Nucleus accumbens (tissue), 56 donors: ENCODE measurements at places on chromosomes 13 and 19.

- DNase-seq = no peak
Measured at GRCh38 chr19:35347171-35347929, at the start of gene FFAR1. Gene FFAR1, plus strand, starts transcription at chr19:35347902. Its CDS starts 3,650 bp downstream, at chr19:35351552.

GRCh38 chr19:14699641-14700040 is 9.8 kb downstream of the ZNF333 start:
- DNase-seq = no peak

GRCh38 chr19:55489711-55490477 is 1.7 kb downstream of the SSC5D start:
- DNase-seq = no peak

- DNase-seq = no peak
Measured at GRCh38 chr13:108322206-108322824, 52.8 kb downstream of the TNFSF13B start.

DNA sequence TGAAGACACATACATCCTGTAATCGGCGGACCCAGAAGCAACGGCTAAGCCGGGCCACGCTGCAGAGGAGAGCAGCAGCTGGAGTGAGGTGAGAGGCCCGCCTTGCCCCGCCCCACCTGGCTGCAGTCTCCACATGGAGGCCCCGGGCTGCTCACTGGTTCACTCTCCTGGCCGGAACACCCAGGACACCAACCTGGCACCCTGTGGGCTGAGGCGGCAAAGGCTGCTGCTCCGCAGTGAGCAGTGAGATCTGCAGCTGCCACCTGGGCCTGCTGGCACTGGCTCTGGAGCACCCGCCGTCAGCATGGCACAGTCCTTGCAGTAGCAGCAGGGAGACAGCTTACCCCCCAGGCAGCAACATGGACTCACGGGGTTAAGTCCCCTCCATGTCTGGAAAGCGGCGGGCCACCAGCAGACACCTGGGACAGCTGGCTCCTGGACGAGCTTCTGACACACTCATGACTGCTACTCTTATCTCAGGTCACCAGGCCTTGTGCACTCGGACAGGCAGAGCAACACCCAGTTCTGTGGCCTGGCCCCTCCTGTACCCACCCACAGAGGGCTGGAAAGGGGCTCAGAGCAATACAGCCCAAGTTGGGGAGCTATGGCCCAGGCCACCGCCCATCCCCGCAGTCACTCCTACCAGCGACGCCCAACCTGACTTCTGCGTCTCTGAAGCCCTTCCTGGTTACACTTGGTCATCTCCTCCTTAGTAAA is 13.2 kb upstream of the KPTN start:
- no peak for DNase-seq

DNA sequence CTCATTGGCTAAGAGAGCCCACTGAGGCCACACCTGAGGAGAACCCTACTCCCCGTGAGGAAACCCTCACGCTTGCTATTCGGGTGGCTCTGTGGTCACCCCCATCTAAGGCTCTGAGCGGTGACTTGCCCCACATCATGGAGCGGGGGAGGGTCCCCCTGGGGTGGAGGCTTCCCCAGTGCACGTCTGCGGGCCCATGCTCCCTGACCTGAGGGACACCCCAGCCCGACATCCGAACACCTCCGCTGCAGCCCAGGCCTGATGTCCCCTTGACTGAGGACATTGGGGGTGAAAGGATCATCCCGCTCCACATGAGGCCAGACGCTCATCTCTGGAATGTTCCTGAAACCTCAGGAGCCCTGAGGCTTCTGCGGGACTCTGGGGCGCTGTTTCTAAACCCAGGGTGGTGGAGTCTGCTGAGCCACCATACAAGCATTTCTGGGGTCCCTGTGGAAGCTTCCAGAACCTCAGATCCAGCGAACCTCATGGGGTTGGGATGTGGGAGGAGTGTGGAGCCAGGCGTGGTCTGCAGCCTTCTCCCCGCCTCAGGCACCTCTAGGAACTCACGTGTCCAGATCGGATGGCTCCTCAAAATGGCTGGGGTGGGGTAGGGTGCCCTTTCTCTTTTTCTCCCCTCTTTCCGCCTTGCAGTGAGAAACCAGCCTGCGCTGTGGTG is 19.9 kb downstream of the TMED1 start:
- DNase-seq = no peak

GRCh38 chr13:80276371-80277289 is 64.3 kb downstream of the SPRY2 start:
- no peak for DNase-seq

GRCh38 chr13:40671956-40672764 is 5.7 kb upstream of the FOXO1 start:
- DNase-seq = no peak

- DNase-seq = no peak
Measured at GRCh38 chr13:32246468-32246867, 68.7 kb downstream of the ZAR1L start.

DNA sequence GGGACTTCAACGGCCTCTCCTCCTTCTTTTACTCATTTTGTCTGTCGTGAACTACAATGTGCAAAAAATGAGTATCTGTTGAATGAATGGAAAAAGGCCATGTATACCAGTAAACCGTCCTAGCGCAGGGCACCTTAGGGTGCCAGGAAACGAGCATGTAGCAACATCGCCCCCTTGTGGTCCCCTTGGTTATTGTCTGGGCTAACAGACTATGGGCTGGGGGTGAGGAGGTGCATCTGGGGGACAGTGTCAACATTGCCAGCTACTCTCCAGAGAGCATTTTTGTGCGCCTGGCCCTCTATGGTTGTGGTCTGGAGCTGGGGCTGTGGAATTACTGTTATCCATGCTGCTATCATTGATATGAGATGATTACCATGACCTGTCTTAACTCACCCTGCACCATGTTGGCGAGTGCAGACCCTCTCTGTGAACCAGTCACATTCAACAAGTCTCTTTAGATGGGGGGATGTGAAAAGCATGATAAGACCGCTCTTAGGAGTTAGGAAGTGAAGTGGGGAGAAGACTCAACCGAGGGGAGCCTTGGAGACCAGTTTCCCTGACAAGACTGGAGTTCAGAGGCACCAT is 22.8 kb upstream of the SIGLEC11 start:
- peak; percentile 19 for DNase-seq

DNA sequence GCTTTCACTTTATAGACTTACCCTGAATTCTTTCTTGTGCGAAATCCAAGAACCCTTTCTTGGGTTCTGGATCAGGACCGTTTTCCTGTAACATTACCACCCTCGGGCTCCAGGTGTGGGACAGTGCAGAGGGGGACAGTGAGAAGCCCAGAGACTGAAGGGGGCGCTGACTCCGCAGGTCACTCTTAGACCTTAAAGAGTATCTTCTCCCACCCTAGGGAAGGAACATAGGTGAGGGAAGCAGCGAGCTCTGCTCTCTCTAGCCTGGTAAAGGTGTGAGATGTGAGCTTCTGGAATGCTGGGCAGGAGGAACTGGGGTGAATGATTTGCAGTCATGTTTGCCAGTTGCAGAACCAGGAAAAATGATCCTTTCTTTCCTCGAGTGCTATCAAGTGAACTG is 80.8 kb upstream of the ZNF507 start:
- no peak for DNase-seq

GRCh38 chr13:35808846-35809245 is 322.3 kb downstream of the DCLK1 start:
- no peak for DNase-seq

- DNase-seq = no peak
Measured at GRCh38 chr19:48401287-48401686, 7.8 kb downstream of the GRIN2D start.

DNA sequence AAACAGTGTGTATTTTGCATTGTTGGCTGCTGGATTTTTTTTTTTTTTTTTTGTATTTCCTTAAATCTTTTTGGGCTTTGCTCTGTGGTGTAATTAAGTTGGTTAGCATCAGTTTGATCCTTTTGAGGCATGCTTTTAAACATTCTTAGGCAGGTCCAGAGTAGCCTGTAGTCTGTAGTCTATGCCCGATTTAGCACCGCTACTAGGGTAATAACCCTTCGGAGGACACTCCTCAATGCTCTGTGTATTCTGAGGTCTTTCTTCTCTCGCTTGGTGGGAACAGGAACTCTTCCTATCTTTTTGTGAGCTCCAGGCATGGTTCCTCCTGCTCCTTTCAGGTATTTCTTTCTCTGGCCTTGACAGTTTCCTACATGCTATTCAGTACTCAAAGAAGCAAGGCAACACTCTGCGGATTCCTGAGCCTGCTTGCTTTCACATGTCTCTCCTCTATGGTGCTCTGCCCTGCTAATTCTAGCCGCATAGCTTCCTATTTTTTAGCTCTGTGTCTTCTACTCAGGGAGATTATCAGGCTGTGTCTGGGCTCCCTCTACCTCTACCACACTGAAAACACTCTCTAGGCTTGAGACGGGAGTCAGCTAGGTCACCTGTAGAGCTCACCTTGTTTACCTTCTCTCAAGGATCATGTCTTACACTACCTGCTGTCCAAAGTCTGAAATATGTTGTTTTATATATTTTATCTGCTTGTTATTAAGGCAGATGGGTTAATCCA is 195.1 kb downstream of the NDFIP2 start:
- no peak for DNase-seq

GRCh38 chr13:40490086-40490758 is 176.2 kb downstream of the FOXO1 start:
- no peak for DNase-seq

DNA sequence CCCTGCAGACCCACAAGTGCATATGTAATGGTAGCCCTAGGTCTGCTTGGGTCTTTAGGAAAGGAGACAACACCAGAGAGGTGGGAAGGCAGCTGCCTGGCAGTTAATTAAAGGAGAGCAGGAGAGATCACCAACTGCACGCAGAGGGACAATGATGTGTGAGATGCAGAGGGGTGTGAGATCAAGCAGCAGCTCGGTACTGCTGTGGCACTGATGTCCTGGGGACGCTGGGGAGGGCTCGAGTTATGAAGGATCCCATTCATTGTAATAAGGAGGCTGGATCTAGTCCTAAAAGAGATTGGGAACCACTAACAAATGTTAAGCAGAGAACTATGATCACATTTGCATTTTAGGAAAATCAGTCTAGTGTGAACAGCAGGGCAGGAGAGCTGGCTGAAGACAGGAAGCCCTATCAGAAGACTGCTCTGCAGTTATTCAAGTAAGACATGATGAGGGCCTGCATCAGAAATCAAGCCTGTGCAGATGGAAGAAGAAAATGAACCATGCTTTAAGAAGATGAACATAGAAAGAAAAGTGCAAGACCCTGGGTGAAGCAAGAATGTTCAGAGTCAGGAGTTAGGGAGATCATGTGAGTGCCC is 80.4 kb downstream of the DLEU7 start:
- DNase-seq = no peak

- DNase-seq = no peak
Measured at GRCh38 chr13:86572115-86572514, 772.9 kb upstream of the SLITRK6 start.

GRCh38 chr13:44158098-44158521 is 215.5 kb upstream of the SERP2 start:
- no peak for DNase-seq

DNA sequence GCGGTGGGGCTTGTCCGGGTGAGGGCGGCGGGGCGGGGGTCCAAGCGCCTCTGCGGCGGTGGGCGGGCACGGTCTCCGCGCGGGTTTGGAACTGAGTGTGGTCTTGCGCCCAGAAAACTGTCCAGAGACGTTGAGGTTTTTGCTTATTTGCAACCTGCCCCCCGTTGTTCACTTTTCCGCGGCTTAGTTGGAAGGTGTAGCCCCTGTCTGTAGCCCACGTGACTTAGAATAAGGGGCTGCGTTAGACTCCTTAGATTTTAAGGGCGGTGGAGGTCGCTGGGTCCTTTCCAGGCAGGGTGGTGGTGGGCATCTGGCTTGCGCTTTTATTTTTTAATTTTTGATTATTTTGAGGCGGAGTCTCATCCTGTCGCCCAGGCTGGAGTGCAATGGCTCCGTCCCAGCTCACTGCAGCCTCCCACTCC is 748 bp downstream of the RPS15 start:
- DNase-seq = no peak

DNA sequence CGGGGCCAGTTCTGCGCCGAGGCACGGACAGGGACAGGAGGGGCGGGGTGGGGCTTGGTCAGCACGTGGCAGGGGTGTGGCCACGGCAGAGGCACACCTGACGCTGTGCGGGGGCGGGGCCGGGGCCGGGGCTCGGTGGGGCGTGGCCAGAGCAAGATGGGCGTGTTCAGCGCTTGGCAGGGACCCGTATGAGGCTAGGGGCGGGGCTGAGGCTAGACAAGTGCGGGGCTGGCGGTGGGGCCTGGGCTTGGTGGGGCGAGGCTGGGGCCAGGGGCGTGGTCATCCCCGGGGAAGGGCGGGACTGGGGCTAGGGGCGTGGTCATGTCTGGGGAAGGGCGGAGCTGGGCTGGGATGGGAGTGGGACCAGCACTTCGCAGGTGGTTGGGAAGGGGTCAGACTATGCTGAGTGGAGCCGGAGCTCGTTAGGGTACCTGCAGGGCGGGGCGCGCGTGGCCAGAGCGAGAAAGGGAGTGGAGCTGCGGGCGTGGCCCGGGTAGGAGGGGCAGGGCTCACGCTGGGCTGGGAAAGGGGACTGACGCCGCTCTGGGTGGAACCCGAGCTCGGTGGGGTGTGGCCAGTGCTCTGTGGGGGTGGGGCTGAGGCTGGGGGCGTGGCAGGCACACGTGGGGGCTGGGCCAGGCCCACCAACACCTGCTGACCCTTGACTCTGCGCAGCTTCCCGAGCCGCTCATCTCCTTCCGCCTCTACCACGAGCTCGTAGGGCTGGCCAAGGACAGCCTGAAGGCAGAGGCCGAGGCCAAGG is 12.8 kb downstream of the POLR2E start:
- DNase-seq = no peak

GRCh38 chr13:112943309-112944125 is 25.5 kb upstream of the MCF2L start:
- DNase-seq = no peak

DNA sequence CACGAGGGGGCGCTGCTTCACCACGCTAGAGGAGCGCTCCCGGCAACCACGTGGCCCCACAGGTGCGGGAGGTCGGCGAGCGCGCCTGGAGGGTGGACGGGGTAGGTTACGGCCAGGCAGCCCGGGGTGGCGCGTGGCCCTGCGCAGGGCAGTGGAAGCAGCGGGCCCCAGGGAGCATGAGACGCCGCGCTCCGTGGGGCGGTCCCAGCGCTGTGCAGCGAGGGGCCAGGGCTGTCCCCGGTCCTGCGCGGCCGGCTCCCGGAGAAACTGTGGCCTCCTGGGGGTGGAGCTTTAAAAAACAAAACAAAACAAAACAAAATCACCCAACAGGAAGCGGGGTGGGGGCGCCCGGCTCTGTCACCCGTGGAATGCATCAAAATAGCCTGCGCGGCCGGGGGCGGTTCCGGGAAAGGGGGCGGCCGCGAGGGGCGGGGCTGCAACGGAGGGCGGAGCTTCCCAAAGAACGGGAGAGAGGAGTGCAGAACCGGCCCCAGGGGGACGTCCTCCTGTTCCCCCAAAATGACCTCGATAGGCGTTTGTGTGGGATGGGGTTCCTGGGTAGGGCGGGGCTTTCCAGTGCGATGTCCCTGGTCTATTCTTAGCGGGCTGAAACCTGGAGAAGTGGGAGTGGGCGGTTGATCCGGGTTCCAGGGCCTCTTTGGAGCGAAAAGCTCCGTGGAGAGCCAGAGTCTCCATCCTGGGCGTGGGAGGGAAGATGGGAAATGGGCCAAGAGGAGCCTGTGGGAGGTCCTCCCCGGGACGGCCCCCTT is 27.3 kb downstream of the NUMBL start:
- peak; percentile 62 for DNase-seq

GRCh38 chr19:57210381-57210780 is 19.1 kb downstream of the ZNF264 start:
- DNase-seq = no peak
